BJ (cell line): ENCODE measurements at places on chromosomes 7 and 10. TPM values are rescaled to one million over a fixed set of nuclear protein-coding genes. Genes with fewer than 3 reads are reported as not detected.

DNA sequence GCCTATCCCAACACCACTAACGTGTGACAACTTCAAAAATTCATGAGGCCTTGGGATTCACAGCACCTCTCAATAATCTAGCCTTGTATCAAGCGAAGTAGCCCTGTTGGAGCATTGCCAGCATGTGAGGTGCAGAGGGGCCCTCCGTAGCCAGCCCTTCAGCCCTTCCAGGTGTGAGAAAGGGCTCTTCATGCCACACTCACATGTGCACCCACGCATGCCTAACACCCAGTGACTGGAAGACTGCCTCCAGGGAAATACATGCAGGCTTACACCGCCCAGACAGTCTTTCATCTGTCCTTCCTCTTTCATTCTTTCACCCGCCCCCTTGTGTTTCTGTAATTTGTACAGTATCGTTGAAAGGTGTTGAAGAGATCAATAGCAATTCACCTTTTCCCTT, 26.1 kb downstream of the LRRC4 start:
- DNase-seq: no peak

DNA sequence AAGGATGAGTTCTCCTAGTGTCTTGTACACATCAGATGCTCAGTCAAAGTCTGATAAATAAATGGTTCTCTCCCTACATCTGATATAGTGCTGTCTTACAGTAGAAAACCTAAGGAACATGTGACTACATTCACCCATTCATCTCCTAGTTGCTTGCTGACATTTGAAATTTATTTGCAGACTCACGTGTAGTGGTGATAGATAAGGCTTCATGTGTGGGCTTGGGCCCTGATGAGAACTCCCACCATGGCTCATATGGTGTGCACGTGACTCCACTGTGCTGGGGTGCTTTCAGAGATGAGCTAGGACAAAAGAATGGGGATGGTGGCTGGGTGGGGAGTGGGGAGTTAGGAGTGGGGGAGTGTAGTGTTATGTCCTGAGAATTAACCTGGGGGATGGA, 287.3 kb downstream of the RPS24 start:
- DNase-seq: no peak

GRCh38 chr10:126315494-126316177, 72.6 kb downstream of the ADAM12 start:
- peak; percentile 43 for DNase-seq

DNA sequence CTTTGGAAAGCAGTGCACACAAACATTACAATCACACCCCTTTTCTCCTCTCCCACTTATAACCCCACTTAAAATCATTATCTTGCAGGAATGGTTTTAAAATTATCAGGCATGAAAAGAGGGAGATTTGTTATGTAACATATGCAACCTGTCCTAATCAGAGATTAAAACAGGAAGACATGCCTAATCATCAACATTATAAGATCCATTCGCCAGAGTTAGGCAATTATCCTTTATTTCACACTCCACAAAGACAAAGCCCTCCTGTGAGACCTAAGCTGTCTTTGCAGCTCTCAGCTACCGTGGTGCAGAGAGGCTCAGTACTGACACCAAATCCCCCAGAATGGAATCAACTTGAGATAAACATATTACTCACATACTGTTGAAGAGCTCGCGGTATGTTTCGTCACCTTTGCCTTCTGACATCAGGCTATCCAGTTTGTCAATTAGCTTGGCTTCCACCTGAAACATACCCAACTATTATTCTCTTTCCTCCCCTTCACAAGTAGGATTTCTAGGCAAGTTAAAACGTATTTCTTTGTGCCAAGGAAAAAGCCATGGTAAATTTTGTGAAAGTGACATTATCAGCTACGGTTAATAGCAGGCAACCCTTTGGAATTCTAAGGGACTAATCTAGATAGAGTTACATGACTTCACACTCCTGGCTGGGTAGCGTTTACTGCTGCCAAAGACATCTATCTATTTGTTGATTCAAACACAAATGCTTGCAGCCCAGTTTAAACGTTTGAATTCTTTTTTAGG, 226.2 kb upstream of the IMMP2L start:
- no peak for DNase-seq

GRCh38 chr10:119496273-119496672, 46.2 kb downstream of the RGS10 start:
- no peak for DNase-seq

DNA sequence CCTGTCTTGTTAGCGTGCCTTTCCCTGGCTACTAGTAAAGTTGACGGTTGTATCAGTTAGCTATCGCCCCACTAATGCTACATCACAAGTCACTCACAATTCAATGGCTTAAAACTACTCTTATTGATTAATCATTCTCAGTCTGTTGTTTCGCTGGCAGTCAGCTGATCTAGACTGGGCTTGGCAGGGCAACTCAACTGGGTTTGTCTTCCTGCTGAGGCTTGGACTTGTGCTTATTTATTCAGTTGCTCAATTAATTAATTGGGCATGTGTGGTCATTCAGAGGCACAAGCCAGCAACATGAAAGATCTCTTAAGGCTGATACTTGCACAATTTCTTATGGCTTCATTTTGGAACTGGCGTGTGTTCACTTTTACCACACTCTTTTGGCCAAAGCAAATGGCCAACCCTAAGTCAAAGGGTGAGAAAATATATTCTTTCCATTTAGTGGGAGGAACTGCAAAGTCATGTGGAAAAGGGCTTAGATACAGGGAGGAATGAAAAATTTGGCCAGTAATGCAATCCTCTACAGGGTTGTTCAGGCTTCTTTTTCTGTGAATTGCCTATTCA, 333.5 kb downstream of the GPR37 start:
- DNase-seq: no peak

DNA sequence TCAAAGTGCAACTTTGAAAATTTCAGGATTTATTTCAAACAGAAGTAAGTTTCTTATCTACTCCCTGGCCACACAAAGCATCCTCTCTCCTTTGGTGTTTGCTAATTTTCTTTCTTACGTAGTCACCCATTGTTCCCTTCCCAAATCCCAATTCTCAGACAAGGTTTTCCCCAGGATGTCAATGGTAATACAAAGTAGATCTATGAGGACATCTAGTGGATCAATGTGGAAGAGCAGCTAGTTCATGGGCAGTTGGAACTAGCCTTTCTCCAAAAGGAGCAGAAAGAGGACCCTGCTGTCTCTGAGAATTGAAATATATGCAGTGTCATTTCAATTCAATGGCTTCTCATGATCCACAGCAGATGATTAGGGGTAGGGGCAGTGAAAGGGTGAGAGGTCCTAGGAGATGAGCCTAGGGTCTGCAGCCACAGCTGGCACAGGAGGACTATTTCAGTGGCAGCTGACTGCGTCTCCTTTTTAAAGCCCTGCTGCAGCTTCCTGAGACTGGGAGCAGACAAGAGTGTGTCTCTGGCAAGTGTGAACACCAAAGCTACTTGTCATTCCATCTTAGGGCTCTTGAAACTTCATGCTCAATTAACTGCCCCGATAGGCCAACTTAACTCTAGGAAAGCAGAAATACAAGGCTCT, 632.6 kb downstream of the KCNMA1 start:
- DNase-seq: no peak

GRCh38 chr7:43039346-43039745, 73.1 kb upstream of the HECW1 start:
- DNase-seq: peak; percentile 58

DNA sequence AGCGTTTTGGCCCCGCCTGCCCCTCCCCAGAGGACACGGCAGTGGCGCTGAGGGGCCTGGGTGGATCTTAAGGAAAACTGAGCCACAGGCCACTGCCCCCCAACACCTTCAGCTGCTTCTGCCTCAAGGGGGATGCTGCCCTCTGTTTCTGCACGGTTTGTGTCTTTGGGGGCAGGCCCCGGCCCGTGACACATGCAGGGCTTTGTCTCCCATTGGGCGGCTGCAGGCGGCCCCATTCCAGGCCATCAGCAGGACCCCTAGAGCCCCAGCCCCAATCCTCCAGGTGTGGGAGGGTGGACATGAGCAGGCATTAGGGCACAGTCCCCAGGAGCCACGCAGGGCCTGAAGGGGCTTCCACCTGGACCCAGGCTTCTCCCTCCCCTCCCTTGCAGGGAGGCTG, 25.3 kb upstream of the PPP2R2D start:
- no peak for DNase-seq

DNA sequence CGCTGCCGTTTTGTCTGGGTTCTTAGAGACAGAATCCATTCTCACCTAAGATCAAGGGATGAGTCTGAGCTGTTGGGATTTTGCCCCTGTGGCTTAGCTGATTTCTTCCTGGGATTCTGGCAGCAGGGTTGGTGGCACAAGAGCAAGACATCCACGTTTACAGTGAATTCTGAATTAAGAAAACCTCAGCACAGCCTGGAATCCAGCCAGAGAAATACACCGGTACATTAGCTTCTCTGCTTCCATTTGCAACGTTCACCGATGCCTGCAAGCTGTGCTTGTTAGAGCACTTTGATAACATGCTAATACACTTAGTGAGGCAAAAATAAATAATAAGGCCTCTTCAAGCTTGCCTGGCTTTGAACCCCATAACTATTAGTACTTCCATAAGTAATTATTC, 569.8 kb downstream of the CALN1 start:
- DNase-seq: no peak

- DNase-seq: no peak
These were observed 917 bp downstream of the ZNF365 start for GRCh38 chr10:62374862-62375710.

GRCh38 chr7:16647435-16647960, 1.5 kb downstream of the BZW2 start:
- no peak for DNase-seq

DNA sequence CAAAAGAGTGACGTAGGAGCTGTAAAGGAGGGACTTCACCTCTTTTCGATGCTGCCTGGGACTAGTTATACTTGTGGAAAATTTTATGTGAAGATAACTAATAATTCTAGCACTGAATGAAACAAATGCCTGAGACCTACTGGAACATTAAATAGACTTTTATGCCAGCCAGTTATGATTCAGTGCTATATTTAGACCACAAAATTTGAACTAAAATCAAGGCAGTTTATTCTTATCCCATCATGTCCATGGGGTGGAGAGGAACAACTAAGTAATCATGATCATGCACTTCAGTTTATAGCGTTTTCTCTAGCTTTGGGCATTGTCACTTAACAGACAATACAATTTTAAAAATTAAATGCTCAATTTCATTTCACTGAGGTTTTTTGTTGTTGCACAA, 76.7 kb downstream of the ZEB1 start:
- no peak for DNase-seq

GRCh38 chr10:12418000-12418399, 68.7 kb downstream of the CAMK1D start:
- DNase-seq: no peak

DNA sequence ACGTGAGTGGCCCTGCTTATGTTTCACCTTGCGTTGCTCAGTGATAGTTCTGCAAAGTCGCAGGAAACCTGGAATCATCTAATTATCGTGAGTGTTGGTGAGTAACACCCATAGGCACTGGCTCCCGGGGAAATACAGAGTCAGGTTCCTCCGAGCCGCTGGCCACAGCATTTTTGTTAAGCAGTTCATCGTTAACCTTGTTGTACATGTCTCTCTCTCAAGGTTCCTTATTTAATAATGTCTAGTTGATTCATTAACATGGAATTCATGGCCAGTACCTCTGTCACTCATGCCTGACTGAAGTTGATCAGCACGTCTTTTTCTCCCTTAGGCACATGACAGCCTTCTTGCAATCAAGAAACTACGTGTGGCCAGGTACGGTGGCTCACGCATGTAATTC, 3.1 kb upstream of the ZFAND2A start:
- no peak for DNase-seq

- no peak for DNase-seq
These were observed 6.6 kb upstream of the INSIG1 start for GRCh38 chr7:155291045-155291530.

GRCh38 chr7:110309941-110310340, 781.0 kb upstream of the LRRN3 start:
- DNase-seq: peak; percentile 2

DNA sequence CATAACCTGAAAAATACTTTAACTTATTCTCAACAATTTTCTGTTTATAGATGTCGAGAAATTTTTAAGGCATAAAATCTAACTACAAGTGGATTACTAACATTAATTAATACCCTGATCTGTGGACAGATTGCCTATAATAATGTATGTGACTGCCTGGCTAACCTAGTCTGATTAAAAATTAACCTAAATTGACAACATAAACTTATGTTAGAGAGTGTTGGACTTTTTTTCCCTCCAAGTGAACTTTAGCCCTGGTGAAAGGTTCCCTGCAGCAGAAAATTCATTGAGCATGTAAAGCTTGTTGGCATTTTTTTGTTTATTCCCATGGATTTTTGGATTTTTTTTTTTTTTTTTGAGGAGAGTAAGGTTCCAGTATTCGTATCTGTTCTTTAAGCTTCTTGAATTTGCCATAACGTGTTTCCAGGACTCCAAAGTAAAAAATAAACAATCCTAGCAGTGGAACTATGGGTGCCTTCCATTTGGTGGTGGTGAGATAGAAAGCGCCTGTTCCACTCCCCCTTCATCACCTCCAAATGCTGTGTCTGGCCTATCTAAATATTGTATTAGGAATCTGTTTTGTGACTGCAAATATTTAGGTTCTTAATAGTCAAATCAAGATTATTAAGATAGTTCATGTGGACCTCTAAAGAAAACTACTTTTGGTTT, 36.1 kb downstream of the NET1 start:
- no peak for DNase-seq

Gene THNSL1
- 0.78 and 1.9 TPM in 2 replicates for polyA plus RNA-seq

Gene ELFN1
- 0.99 and 1.7 TPM in 2 replicates for polyA plus RNA-seq

Gene CLDN3
- polyA plus RNA-seq: not detected in 2 replicates

Gene KNDC1
- 1.0 and 1.1 TPM in 2 replicates for polyA plus RNA-seq

Gene DPP6
- not detected in 2 replicates for polyA plus RNA-seq

Gene TRA2A
- 29.3 and 56.2 TPM in 2 replicates for polyA plus RNA-seq

Gene C7orf25
- 4.2 and 4.8 TPM in 2 replicates for polyA plus RNA-seq
